Fibroblast of the conjunctiva (primary cell): ENCODE measurements at places on chromosomes 1 and 21.

DNA sequence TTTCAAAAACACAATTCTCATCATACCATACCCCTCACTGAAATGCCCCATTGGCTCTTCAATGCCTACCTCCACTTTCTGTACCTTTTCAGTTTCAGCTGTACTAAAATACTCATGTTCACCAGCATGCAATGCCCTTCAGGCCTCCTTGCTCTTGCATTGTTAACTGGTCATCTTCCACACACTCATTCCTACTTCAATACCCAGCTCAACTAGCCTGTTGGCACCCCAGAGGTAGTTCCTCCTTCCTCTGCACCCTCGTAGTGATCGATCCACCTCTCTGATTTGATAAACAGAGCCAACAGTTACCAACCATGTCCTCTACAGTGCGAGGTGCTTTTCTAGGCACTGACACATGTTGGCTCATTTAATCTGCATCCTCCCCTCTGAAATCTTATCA is 46.7 kb downstream of the PGBD5 start:
- no peak for DNase-seq

GRCh38 chr1:210792250-210793102 is 341.5 kb downstream of the KCNH1 start:
- DNase-seq = no peak

DNA sequence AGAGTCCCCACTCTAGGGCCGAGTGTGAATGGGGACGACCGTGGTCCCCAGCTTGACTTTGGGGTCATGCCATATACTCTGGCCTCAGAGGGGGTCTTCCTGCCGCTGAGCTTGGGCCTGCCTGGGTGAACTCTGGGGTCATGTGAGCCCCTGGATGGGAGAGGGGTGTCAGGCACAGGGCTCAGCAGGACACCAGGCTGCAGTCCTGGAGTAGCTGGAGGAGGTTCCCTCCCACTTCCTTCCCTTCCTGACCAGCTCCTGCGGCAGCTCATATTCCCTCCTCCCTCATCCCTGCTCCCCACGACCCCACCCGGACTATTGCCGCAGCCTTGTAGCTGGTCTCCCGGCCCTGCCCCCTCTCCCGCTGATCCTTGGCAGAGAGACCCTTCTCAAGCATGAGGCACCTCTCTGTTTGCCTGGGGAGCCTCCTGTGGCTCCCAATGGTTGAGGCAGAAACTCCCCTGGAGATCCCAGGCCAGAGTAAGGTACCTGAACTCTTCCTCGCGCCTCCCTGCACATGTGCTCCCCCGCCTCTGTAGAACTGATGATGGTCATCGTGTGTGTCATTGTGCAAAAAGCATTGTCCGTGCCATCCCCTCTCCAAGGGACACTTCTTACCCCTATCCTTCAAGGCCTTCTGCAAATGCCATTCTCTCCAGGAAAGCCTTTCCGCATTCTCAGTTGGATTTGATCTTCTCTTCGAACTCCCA is 1.8 kb downstream of the TNFRSF1B start:
- no peak for DNase-seq

- no peak for DNase-seq
These were observed 24.9 kb downstream of the ZNF281 start for GRCh38 chr1:200384818-200385390.

- DNase-seq = peak; percentile 82
These were observed 1.3 kb downstream of the PIGV start for GRCh38 chr1:26788836-26789611.

- DNase-seq = peak; percentile 73
These were observed 22.8 kb upstream of the STRIP1 start for GRCh38 chr1:110011527-110012041.

GRCh38 chr1:115465802-115466363 is 127.8 kb upstream of the NGF start:
- no peak for DNase-seq

DNA sequence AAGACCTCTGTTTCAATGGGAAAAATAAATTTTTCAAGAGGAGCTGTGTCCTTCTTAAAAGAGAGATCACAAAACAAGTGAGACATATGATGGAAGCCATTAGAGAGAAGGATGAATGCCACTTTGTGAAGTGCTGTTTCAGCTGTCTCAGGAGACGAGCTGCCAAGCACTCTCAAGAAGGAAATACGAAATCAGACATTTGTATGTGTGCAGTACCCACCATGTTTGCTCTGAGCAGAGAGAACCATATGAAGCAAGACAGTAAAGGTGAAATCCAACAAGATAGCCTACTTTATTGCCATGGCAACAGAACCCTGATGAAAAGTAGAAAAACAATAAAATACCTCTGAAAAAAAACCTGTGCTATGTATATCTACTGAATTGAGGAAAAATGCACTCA is 168.1 kb downstream of the AMY1C start:
- DNase-seq = no peak

DNA sequence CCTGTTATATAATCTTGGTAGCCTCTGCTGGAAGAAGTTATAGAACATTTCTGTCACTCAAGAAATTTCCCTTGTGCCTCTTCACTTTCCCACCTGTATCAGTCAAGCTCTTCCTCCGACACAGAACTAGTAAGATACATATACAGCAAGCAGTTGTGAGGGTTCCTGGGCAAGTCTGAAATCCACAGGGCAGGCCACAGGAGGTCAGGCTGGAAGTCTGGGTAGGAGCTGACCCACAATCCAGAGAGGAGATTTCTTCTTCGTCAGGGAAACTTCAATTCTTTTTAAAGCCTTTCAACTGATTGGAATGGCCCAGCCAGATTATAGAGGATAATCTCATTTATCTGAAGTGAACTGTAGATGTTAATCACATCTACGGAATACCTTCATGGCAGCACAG is 96.4 kb upstream of the FMN2 start:
- no peak for DNase-seq
